MCF 10A (cell line): ENCODE measurements at places on chromosomes 2 and 18. TPM values are rescaled to one million over a fixed set of nuclear protein-coding genes. Genes with fewer than 3 reads are reported as not detected.

The SCYGR4 gene
- total RNA-seq = not detected in 2 replicates

The CPS1 gene
- 18.4 and 20.6 TPM in 2 replicates for total RNA-seq

The SERPINB3 gene
- total RNA-seq = 0.28 TPM in 1 of 2 replicates, not detected in the other

The HNMT gene
- 0.28 TPM in 1 of 2 replicates, not detected in the other for total RNA-seq

- DNase-seq = no peak
Observed at GRCh38 chr18:46215902-46216723, 111.9 kb downstream of the HAUS1 start.

GRCh38 chr18:3330622-3331021 is 68.7 kb downstream of the MYL12B start:
- no peak for DNase-seq

GRCh38 chr2:85154048-85154753 is 21.0 kb downstream of the TCF7L1 start:
- no peak for DNase-seq

- peak; percentile 27 for DNase-seq
Observed at GRCh38 chr2:24920098-24920808, at the start of gene ADCY3. TSS of gene ADCY3 (minus strand) at chr2:24920237. CDS start at chr2:24918987, 1,250 bp downstream.

- DNase-seq = no peak
Observed at GRCh38 chr2:112918256-112918655, 7.3 kb downstream of the IL37 start.

GRCh38 chr18:23992089-23992940 is 22.2 kb upstream of the TTC39C start:
- DNase-seq = peak; percentile 93

GRCh38 chr2:226080334-226080733 is 680.8 kb downstream of the NYAP2 start:
- DNase-seq = no peak

DNA sequence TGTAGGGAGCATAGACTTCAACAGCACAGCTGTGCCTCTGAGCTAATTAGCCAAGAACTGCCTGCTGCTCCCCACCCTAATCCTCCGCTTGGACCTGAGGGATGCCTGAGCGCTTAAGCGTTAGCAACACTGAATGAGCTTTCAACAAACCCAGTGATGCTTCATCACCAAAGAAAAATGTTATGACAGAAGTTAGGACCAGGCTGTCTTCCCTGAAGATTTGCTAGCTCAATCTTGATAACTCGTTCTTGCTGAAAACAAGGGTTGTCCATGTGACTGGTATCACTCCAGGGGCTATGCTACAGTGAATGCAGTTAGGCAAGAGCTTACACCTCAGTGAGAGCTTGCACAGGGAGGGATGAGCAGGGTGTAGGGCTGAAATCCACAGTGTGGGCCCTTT is 190.7 kb upstream of the SIX2 start:
- DNase-seq = no peak

DNA sequence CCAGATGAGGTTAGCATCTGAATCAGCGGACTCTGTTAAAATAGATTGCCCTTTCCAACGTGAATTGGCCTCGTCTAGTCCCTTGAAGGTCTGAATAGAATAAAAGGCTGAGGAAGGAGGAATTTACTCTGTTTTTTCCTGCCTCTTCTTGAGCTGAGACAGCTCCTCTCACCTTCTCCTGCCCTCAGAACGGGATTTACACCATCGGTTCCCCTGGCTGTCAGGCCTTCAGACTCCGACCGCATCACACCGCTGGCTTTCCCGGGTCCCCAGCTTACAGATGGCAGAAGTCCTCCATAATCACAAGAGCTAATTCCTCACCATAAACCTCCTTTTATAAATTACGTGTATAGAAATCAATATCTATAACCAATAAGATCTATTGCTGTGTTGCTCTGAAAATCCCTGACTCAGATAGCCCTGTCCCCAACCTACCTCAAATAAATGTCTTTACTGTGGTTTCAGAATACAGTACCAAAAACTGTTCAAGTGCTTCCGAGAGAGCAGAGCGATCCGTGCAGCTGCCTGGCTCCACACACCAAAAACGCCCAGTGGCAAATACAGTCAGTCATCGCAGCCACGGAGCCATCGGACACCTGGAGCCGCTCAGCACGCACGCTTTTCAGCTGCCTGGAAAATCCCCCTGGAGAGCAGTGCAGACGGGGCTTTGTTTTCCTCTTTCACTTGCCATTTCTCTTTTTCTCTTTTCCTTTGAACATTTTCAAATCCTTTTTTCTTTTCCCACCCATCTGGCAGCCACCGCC is 196.9 kb downstream of the NRP2 start:
- no peak for DNase-seq

GRCh38 chr2:132009874-132010521 is 151.8 kb downstream of the ANKRD30BL start:
- DNase-seq = no peak

DNA sequence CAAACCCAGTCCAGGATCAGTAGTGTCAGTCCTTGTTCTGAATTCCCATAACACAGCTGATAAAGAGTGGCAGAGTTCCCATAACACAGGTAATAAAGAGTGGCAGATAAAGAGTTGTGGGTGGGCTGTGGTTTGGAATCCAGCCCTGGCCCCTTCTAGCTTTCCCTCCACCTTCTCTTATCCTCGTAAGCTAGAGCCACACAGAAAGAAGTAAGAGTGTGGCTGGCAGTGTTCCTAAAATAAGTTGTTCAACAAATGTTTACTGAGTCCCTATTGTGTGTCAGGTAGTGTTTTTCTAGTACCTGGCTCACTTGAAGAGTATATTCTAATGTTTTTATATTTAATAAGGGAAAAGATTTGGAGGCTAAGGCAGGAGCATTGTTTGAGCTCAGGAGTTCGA is 65.0 kb upstream of the BCL2L11 start:
- no peak for DNase-seq
